ENCODE measurements at places on chromosomes 2 and 18.

DNA sequence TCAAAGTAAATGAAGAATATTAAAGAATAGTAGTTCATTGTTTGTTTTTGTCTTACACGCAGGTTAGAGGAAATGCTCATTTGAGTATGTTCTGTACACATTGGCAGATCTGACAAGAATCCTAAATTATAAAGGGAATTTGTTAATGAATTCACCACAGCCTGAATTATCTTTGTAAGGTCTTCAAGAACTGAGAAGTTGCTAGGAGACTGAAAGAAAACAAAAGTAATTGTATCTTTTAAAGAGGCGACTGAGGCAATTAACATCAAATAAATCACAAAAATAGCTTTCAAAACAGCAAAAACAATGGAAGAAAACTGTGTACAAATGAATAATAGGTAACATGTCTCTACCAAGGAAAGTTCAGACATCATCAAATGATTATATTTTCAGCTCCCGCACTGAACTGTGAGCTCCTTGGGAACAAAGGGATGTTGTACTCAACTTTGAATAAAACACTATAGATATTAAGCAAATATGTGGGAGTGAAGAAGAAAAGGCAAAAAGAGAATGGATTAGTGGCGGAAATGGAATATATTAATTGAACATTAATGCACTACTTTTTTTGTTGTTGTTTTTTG is 51.7 kb upstream of the ATIC start:
- no peak for DNase-seq

- peak; percentile 77 for DNase-seq
Observed at GRCh38 chr2:101328474-101329007, 20.0 kb upstream of the RNF149 start.

GRCh38 chr18:27921904-27922751 is 254.8 kb downstream of the CDH2 start:
- DNase-seq: no peak

DNA sequence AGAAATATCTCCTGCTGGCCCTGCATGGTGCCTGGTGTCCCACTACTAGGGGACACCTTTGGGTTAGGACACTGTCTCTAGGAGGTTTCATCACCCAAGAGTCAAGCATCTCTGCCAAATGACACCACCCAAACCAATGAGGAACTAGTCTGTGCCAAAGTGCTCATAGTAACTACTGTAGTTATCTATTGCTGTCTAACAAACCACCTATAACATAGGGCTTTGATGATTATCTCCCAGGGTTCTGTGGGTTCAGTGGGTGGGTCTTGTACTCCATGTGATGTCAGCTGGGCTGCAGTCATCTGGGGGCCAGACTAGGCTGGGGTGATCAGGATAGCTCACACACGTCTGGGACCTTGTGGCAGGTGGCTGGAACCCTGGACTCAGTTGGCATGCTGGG is 59.8 kb downstream of the EPAS1 start:
- DNase-seq: no peak

GRCh38 chr2:67633212-67633856 is 236.2 kb downstream of the ETAA1 start:
- DNase-seq: no peak

GRCh38 chr18:6842081-6842480 is 112.6 kb downstream of the ARHGAP28 start:
- DNase-seq: no peak

- no peak for DNase-seq
Observed at GRCh38 chr2:146623771-146624170, 1221.1 kb upstream of the ACVR2A start.

DNA sequence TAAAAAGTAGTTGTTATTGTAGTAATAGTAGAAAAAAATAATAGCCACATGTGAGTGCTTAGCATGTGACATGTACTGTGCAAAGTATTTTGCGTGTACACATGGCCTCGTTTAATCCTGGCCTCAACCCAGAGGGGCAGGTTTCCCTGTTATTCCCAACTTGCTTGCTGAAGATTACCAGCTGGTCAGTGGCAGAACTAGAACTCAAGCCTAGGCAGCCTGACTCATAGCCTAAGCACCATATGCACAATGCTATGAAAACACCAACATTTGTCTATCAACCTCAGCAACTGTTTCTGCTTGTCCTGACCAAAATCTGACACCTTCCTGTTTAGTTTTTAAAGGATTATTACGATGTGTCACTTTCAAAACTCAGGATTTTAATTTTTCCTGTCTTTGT is 234.9 kb upstream of the SMAD7 start:
- no peak for DNase-seq

DNA sequence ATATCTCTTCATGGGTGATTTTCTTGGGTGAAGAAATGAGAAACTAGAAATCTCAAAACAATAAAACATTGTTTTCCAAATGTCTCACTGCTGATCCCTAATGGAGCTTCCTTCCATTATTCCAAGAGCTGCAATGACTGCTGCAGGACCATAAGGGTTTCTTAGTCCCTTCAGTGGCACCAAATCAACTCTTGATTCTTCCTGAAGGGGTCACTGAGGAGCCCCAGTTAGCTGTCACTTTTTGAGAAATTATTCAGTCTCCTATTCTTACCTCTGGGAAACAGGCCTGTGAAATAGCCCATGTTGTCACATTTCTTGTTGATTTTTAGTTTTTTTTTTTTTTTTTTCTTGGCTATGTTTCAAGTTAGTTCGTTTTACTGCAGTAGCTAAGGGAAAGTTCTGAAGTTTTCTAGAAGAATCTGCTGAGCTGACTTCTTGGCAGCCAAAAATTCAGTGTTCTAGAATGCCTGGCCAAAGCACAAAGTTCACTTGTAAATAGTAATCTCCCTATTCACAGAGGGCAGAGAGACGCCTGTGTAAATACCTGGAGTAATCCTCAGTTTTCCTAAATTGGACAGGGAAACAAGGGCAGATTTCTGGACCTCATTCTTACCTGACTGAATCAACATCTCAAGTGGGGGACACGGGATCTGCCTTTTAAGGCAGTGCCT is 480.0 kb downstream of the RIT2 start:
- no peak for DNase-seq

- DNase-seq: no peak
Observed at GRCh38 chr2:219251656-219252055, 1.4 kb upstream of the TUBA4B start.

DNA sequence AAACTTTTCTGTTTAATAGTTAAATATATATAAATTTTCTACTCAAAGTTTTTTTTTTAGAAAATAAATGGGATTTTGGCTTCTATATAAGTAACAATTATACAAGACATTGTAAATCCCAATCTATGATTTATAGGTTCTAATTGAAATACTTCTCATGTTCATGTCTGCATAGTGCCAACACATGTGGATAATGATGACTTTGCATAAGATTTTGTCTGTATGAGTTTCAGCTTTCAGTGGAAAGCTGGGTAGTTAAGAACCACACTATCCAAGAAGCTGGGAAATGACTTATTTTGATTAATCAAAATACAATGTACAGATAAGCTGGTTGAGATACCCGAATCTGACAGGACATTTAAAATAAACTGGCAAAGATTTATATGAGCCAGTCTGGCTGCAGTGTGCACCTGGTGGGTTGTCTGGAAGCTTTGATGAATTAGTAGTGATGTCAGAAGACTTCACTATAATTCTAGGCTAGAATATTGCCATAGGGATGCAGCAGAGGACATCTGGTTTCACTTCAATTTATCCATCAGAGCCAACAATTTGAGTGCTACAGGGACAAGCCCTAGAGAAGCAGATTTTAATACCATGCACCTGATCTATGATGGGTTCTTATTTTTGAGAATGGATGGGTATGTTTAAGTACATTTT is 45.4 kb downstream of the EML6 start:
- DNase-seq: no peak

GRCh38 chr2:217440000-217440399 is 562.8 kb downstream of the TNS1 start:
- DNase-seq: no peak

DNA sequence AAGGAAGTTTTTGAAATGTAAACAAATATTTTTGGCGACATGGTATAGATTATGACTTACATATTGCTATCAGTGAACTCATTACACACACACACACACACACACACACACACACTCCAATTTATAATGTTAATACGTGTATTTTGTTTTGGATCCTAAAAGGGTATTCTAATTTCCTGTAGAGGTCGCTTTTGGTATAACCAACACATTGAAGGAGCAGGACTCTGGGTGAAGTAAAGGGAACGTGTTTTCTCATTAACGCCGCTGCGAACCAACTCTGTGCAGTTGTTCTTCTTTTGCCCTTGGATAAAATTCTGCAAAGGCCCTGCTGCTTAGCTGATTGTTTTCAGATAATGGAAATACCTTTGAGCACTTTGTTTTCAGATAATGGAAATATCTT is 190.4 kb downstream of the PMAIP1 start:
- DNase-seq: no peak

DNA sequence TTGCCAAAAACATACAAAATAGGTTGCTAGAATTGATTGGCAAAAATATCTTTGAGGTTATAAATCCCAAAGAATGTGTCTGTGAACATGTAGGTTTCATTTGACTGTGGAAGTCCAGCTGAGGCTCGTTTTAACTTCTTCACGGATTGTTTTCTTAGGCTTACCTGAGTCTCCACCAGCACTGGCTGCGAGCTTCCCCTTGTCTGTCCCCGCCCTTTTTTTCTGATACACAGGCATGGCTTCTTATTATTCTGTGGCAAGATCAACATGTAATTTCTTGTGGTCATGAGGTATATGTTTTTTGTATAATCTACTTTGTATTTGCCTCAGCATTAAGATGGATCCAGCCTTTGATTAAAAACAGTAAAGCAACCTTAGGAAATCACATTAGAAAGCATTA is 7.2 kb upstream of the SLC40A1 start:
- DNase-seq: no peak

DNA sequence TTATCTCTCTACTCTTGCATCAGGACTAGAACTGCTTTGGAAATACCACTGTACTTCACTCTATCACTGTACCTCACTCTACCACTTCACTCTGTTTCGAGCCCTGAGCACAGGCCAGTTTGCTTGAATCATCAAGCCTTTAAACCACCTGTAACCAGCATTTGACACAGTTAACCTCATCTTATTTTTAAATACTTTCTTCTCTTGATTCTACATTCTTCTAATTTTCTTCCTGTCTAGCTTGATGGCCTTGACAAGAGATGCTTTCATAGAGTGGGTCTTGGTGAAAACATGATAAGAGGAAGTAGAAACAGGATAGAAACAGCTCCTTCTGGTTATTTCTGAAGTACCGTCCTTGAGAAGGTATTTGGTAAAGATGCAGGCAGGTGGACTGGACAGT is 78.1 kb downstream of the SPIRE1 start:
- DNase-seq: no peak

DNA sequence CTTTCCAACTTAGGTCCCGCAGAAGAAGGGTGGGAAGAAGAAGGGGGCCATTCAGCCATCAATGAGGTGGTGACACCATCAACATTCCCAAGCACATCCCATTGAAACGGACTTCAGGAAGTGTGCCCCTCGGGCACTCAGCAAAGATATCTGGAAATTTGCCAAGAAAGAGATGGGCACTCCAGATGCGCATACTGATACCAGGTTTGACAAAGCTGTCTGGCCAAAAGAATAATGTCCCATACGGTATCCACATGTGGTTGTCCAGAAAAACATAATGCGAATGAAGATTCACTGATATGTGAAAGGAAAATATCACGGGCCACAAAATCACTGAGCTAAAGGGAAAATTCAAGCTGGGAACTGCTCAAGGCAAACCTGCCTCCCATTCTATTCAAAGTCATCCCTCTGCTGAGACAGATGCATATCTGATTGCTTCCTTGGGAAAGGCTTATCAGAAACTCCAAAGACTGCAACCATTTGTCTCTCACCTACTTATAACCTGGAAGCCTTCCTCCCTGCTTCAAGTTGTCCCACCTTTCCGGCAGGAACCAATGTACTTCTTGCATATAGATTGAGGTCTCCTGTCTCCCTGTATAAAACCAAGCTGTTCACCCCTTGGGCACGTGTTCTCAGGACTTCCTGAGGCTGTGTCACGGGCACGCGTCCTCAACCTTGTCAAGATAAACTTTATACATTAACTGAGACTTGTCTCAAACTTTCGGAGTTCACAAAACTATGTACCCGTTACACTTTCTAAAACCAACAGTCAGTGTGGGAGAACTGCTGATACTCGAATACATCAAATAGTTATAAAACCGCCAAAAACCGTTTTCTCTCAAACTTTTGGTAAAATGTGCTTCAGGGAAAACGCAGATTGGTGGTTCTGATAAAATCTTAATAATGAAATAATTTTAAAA is 1.3 kb upstream of the PDK1 start:
- DNase-seq: no peak

DNA sequence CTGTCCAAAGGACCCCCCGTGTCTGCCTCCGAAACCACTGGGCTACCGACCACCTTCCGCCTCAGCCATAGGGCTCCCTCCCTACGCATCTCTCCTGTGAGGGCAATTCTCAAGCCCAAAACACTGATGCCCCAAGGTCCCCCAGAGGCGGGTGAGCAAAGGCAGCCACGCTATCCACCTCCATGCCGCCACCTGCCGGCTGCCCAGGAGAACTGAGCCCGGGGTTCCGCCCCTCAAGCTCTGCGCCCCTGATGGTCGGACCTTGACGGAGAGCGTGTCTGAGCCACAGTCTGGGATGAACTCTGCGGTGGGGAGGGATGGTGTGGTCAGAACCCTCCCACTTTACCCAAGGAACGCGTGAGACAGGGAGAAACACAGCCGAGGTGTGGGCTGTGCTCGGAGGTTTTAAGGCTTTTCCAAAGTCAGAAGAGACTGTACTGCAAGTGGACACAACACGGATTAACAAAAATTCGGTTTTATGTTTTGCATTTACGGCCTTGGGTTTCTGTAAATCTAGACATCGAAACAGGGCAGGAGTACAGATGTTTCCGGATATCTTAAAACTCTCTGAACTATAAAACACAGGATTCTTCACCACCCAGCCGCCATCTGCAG is 114.1 kb downstream of the ZNF516 start:
- no peak for DNase-seq

DNA sequence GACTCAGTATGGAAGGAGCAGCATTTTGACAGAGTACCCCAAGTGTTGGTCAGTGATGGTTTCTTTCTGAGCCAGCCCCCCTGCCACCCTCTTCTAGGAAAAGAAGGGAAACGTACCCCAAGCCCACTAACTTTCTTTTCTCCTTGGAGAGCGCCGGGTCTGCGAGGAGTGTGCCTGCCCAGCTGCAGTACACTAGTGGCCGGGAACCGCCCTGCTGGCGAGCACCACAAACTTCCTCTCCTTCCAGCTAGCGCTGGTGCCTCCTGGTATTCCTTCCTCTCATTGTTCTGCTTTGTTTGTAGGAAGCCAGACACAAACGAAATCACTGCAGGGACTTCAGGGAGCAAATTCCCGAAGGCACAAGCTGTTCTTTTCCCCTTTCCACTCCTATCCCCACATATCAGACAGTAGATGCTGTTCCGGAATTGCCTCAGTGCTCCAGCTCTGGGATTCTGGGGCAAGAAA is 1.8 kb downstream of the CCDC85A start:
- DNase-seq: no peak

Data from CMK (cell line).